Temporal lobe (tissue), 4 donors: ENCODE measurements at places on chromosomes 2 and 18. TPM values are rescaled to one million over a fixed set of nuclear protein-coding genes. Genes with fewer than 3 reads are reported as not detected.

The PTGR3 gene
- total RNA-seq, result 15.5 TPM

The SLC16A14 gene
- total RNA-seq, result 41.6 TPM

The DCC gene
- total RNA-seq, result 17.9 TPM

The ACKR3 gene
- 7.1 TPM for total RNA-seq

The LONRF2 gene
- 70.8 TPM for total RNA-seq

The CSRNP3 gene
- 184 TPM for total RNA-seq

The FSHR gene
- total RNA-seq, result not detected

The TBR1 gene
- total RNA-seq, result 95.6 TPM

The SERPINB7 gene
- total RNA-seq, result not detected

The CRIM1 gene
- 52.1 TPM for total RNA-seq

The GPC1 gene
- 37.4 TPM for total RNA-seq

The CRYBA2 gene
- not detected for total RNA-seq

The IL18R1 gene
- total RNA-seq, result not detected

The SMAD2 gene
- total RNA-seq, result 42.5 TPM

The FAM161A gene
- total RNA-seq, result 18.2 TPM

The TAF1B gene
- total RNA-seq, result 22.9 TPM

The UGT1A10 gene
- total RNA-seq, result not detected

The ALLC gene
- not detected for total RNA-seq

The CCDC74B gene
- total RNA-seq, result 4.7 TPM

The PLCL1 gene
- total RNA-seq, result 28.5 TPM

The ACSL3 gene
- total RNA-seq, result 145 TPM

The PDK1 gene
- total RNA-seq, result 6.9 TPM

The STPG4 gene
- total RNA-seq, result 0.49 TPM

The TCF7L1 gene
- 0.98 TPM for total RNA-seq

The CTAGE1 gene
- total RNA-seq, result not detected

The CD207 gene
- not detected for total RNA-seq

The UGT1A5 gene
- not detected for total RNA-seq

The CCDC121 gene
- 3.9 TPM for total RNA-seq

The SERPINB2 gene
- total RNA-seq, result under 0.01 TPM

The SRD5A2 gene
- total RNA-seq, result under 0.01 TPM

The SULT1C2 gene
- 0.98 TPM for total RNA-seq

The ABCG5 gene
- not detected for total RNA-seq

The AQP4 gene
- 84.8 TPM for total RNA-seq

The KCNIP3 gene
- total RNA-seq, result 3.0 TPM

The LHCGR gene
- total RNA-seq, result 0.74 TPM

The ZNF892 gene
- 31.0 TPM for total RNA-seq

The RAX gene
- total RNA-seq, result not detected

The KIAA2012 gene
- total RNA-seq, result 0.98 TPM

The NT5C1B gene
- total RNA-seq, result not detected

The CAPN13 gene
- total RNA-seq, result 0.25 TPM

The SFT2D3 gene
- total RNA-seq, result 7.9 TPM

The AGXT gene
- not detected for total RNA-seq

The DUSP2 gene
- total RNA-seq, result 4.2 TPM

The CCL20 gene
- not detected for total RNA-seq

The TDRD15 gene
- not detected for total RNA-seq

The TMEM182 gene
- 2.2 TPM for total RNA-seq

The NPHP1 gene
- 3.0 TPM for total RNA-seq

The ST8SIA3 gene
- 22.6 TPM for total RNA-seq

The ANKAR gene
- total RNA-seq, result 29.5 TPM

The ARHGEF4 gene
- 45.7 TPM for total RNA-seq

The M1AP gene
- total RNA-seq, result not detected

The GKN2 gene
- 0.25 TPM for total RNA-seq

The TLX2 gene
- total RNA-seq, result not detected

The GAL3ST2 gene
- 0.74 TPM for total RNA-seq

The LYG2 gene
- total RNA-seq, result not detected

The IWS1 gene
- total RNA-seq, result 28.3 TPM
